Natural killer cell (primary cell): ENCODE measurements at places on chromosomes 7 and 10.

DNA sequence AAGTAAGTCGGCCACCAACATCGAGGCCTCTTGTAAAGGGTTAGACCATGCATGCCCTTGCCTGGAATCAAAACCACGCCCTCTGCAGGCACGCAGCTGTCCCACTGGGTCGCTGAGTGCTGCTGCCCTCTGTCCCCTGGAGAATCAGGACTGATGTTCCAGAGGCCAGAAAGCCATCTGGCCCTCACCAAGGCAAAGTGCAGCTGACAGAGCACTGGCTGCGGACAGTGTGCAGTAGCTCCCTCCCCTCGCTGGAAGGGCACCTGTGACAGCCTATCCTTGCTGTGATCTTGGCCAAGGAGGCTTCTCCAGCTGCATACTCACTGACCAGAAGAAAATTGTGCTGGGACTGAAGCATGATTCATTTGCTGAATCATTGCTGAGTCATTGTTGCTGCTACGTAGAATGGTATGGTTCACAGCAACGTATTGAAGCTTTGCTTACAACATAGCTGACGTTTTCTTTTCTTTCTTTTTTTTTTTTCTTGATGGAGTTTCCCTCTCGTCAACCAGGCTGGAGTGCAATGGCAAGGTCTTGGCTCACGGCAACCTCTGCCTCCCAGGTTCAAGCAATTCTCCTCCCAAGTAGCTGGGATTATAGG lies 30.4 kb downstream of the DDC start:
- DNase-seq: no peak

GRCh38 chr7:425794-426188 lies 93.9 kb downstream of the PDGFA start:
- DNase-seq: no peak

DNA sequence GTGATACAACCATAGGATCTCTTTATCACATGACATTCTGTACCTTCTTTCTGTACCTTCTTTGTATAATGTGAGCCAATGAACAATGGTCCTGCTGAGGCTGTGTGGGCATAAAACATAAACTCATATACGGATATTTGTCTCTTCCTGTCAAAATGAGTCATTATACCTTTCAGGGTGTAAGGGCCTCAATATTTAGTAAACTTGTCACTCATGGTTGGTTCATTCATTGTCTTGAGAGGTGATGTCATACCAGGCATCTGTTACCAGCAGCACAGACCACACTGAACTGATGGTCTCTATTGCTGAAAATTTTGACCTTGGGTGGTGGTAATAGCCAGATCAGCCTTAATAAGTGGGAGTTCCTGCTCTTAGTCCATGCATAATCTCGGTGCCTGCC lies 287.6 kb upstream of the TPK1 start:
- no peak for DNase-seq

DNA sequence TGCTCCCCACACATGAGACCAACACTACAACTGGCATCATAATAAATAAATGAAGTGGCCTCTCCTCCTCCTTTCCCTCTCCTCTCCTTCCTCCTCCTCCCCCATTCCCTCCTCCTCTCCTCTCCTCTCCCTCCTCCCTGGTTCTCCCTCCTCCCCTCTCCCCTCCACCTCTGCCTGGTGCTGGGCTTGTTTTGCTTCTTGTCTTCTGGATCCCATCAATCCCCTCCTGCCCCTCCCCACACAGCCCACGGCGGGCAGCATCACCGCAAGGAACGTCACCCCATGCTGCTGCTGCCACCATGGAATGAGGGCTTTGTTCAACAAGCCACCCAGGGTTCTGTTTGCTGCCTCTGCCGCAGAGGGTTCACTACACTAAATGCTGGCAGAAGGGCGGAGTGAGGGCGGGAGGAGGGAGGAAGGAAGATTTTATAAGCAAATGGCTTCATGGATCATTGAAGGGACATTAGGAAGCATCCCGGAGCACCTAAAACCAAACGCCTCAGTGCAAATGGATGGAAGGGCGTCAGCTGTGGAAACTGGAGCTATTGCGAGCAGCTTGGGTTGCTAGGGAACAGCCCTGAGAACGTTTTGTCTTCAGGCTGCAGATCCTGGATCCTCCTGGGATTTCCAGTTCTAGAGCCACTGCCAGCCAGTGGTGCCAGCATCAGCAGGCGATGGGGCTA lies 379.7 kb upstream of the ZMIZ1 start:
- DNase-seq: no peak

DNA sequence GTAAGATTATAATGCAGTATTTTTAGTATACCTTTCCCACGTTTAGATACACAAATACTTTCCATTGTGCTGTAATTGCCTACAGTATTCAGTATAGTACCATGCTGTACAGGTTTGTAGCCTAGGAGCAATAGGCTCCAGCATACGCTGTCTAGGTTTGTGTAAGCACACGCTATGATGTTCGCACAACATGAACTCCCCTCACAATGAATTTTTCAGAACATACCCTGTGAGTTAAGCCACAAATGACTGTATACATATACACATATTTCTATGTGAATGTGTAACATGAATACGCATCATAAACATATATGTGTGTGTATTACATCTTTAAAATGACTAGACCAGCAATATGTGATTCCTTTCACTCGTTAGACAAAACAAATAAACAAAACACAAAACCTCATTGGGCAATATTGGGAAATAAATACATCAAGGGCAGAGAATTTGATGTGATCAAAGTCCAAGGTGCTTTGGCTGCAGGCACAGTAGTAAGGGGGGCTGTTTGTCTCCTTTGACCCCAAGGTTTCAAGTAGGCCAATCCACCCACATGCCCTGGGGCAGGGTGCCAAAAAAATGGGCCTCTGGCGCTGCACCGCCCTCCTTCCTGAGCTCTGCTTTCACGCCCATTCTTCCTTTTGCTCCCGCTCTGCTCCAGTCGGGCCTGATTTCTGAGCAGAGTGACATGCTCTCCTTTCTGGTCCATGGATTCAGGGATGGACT lies 33.9 kb downstream of the CHN2 start:
- DNase-seq: no peak

DNA sequence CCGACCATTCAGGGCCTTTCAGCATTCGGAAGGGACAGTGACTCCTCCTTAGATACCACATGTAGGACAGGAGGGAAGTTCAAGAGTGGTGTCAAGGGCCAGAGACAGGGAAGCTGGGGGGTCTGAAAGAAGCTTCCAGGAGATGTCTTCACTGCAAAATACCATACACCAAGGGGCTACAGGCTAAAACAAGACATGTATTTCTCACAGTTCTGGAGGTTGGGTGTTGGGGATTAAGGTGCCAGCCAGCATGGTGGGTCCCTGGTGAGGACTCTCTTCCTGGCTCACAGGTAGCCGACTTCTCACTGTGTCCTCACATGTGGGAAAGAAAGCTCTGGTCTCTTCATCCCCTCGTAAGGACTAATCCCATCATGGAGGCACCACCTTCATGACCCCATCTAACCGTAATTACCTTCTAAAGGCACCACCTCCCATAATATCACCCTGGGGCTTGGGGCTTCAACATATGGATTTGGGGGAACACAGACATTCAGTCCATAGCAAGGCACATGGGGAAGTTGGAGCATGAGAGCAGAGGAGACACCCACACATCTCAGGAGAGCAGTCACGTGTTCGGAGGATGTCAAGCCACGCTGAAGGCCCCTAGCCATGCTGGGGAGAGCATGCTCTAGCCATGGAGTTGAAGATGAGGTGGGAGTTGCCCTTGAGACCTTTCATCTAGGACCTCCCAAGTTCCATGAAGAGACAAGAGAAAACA lies 73.9 kb upstream of the GDF10 start:
- DNase-seq: no peak

DNA sequence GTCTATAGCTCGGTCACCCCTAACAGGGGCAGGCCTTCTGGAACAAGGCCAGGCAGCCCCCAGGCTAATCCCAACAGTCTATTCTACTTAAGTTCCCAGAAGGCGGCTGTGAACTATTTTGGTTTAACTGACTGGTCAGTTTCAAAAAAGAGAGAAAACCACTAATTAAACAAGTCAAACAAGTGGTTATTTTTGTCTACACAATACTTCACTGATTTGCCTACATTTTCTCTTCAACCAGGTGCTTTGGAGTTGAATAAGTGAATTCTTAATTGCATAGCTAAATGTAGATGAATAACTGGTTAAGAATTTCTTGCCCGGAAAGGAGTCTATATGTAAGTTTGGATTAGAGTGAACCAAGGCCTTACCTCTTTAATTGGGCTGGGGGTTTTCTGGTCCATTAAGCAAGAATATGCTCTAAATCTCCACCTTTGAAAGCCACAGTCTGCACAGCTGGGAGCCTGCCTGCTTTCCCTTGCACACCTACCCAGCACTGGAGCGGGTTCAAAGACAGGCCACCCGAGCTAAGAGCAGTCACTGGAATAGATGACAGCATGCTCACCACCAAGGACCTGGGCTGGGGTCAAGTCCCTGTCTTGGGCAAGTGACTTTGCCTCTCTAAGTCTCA lies 70.4 kb downstream of the TBXAS1 start:
- no peak for DNase-seq

DNA sequence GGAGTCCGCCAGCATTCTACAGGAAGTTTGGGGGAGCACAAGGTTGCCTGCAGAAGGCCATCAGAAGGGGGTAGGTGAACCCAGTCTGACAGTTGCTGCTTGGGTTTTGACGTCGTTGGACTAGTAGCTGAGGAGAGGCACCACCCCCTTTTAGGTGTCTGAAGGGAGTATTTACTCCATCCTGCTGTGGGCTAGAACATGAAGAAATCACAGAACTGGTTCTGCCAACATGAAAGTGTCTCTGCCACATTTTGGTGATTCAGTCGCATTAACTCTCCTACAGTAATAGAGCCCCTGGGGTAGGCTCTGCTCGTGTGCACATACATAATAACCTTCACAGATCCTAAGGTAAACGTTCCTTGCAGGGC lies 834 bp upstream of the TRIL start:
- DNase-seq: no peak

DNA sequence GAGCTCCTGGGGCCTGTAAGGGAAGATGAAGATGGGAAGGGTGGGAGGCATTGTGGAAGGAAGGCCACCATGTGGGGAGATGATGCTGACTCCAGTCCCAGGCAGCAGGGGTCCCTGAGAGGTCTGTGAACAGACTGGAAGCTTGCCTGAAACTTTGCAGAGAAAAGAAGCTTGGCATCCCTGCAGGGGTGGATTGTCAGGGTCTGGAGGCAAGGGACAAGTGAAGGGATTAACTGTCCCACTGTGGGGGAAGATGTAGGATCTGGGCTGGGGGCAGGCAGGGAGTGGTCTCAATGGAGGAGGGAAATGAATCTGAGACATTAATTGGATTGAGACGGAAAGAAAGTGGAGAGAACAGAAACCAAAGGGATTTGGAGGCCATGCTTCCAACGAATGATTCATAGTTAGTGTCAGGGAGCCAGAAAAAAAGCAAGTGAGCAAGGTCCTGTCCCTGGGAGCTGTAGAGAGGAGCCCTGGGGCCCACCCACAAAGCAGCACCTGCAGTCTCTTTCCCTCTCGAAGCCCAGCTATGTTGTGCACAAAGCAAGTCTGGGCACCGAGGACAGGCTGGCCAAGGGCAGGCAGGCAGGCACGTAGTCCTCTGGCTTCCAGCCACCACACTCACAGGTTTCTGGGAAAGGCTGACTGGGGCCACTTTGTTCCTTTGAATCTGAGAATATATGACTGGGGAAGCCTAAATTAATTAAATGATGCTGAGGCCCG lies 4.7 kb upstream of the SLC18A3 start:
- peak; percentile 4 for DNase-seq

DNA sequence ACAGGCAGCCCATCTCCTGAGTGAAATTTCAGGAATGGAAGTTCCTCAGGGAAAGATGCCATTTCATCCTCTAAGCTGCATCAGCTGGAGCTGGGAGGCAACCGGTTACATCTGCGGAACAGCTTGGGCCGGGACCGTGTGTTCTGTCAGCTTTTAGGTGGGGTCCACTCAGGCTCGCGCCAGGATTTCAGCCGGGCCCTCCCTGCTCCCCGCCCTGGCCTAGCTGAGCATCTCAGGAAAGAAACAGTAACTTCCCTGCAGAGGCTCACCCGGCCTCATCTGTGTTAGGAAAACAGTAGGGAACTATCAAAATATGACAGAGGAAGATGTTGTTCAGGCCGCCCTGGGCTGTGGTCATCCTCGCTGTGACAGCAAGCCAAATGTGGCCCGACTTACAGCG lies 110.4 kb downstream of the TRIL start:
- no peak for DNase-seq

DNA sequence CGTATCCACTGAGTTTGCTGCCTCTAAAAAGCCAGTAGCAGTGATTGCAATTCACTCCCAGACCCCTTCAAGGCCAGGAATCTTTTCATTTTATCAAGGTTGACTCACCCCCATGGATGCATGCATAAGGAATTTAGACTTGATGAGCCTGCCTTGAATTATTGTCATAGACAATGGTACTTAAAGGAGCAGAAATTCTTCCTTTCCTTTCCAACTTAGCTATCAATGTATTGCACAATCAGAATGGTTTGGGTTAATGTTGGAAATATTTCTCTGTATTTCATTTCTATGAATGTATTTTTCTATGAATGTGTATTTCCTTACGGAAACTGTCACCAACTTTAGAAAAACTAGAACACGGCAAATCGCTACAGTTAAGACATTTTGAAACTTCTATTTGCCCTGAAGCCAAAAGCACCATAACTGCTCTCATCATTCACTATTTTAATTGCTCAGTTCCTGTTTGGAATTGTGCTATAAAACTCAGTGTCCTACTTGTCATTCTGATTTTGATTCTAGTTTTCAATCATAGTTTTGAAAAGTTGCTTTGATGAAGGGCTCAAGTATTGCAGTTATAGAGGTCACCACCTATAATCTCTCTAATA lies 355.7 kb upstream of the AKR1E2 start:
- DNase-seq: no peak

- DNase-seq: no peak
Measured at GRCh38 chr7:36192053-36192824, 39.2 kb downstream of the EEPD1 start.

- no peak for DNase-seq
Measured at GRCh38 chr7:140212100-140212881, 35.5 kb upstream of the KDM7A start.

- no peak for DNase-seq
Measured at GRCh38 chr7:96870934-96871333, 134.4 kb upstream of the DLX6 start.

GRCh38 chr10:69168493-69168892 lies 11.5 kb upstream of the SUPV3L1 start:
- DNase-seq: no peak

DNA sequence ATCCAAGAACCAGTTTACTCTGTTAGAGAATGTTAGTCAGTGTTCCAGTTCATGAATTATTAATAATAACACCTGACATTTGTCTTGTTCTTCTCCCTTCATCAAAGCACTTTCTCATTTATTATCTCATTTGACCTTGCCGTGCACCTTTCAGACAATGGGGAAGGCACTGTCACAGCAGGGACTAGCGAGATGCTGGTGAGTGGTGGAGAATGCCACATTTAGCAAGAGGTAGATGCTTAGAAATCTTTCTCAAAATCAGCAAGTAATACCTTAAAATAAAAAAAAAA lies 34.2 kb upstream of the XRCC2 start:
- no peak for DNase-seq

- no peak for DNase-seq
Measured at GRCh38 chr7:46080595-46081159, 159.6 kb upstream of the IGFBP3 start.
